ENCODE measurements at places on chromosomes 12 and 14.

DNA sequence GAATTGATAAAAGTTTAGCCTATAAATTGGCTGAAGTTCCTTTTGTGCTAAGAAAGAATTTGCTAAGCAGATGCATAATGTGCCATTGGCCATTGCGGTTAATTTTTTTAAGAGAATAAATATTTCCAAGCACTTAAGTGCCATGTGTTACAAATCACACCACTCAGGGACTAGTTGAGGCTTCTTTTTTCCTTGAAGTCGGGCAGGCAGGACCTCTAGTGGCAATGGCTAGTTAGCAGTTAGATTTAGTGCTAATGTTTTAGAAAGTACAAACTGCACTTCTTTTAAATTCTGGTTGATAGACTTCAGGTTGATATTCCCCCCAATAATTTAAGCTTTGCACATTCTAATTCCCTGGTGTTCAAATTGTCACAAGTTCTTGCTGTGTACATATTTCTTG, 294.3 kb downstream of the APAF1 start:
- DNase-seq: no peak

DNA sequence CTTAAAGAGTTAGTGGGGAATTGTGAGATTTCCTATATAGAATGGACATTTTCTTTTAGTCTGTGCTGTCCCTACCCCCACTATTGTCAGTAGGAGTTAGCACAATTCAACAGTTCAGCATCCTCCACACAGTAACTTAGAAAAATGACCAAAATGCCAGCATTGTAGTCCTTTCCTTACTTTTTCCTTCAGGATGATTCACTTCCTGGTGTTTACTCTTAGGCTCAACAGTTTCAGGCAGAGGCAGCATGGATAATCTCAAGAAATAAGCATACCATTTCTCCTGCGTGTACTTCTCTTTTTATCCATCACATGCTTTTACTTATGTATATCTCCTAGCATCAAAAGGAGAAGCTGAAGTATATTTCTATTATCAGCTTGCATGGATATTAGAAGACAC, 683.4 kb downstream of the SLC16A7 start:
- no peak for DNase-seq

DNA sequence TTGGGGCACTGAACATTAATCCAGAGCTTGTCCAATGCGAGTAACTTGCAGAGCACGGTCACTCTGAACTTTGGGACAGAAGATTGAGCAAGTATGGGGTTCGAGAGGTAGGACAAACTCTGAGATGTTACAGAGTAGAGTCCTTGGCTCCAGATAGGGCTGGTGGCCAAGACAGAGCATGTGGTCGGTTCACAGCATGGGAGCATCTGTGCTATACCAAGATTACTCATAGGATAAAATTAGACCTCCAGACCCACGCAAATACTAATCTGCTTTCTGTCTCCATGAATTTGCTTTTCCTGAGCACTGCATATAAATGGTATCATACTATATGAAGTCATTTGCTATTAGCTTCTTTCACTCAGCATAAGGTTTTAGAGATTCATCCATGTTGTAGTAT, 93.4 kb upstream of the TBX5 start:
- no peak for DNase-seq

DNA sequence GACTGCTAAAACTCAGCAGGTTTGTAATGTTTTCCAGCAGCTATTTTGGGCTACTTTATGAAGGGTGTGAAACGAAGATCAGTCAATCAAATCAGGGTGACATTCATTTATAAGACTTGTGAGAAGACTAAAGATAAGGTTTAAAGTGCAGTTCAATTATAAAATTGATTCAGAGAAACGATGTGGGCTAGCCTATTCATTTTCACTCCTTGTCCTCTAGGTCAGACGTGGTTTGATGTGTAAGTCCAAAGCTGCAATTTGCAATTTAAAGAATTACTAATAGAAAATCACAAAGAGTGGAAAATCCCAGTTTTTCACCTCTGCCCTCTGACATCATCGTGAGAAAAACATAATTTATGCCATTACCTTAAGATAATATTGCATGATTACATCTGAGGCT, 243.5 kb upstream of the NOVA1 start:
- no peak for DNase-seq

GRCh38 chr12:2618291-2618995, 176.3 kb upstream of the FKBP4 start:
- no peak for DNase-seq
